ENCODE measurements at places on chromosomes 2 and 18.

- no peak for DNase-seq
Measured at GRCh38 chr18:54075689-54076088, 148.8 kb downstream of the MBD2 start.

DNA sequence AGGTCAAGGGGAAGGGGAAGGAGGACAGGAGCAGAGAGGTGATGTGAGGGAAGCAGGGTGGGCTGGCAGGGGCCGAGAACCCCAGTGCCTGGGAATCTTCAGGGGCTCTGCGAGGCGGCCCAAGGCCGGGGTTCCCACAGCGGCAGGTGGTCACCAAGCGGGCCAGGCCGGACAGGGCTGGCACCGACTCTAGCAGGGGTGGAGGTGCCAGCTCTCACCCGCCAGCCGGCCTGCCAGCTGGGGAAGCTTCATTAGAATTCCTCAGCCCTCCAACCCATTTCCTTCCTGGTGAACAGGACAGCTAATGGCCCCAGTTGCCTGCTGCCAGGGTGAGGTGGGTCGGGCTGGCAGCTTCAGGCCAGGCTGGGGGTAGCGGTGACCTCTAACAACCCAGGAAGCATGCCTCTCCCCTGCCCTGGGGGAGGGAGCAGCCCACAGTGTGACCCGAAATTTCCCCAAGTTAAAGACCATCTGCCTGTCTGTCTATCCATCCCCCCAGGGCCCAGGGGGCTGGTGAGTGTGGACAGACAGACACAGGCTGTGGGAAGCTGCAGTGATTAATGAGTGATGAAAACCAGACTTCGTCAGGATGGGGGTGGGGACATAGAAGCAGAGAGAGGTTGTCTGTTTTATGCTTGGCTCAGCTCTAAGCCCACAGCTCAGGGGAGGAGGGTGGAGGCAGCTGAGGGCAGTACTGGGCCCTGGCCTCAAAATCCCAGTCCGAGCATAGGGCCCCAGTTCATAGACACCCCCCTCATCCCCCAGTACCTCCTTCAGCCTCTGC is 144.1 kb downstream of the ZFP36L2 start:
- DNase-seq, result peak; percentile 62

DNA sequence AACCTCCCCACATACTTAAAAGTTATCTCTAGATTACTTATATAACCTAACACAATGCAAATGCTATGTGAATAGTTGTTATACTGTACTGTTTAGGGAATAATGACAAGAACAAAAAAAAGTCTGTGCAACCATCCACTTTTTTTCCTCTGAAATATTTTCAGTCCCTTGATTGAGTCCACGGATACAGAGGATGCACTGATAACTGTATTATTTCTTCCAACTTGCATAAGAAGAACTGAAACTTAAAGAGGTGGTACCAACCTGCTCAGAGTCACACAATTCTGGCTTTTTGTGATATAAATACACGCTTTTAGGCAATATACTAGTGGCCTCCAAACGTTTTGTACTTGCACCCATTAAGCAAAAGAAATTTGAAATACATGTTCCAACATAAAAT is 1.4 kb downstream of the SMC6 start:
- no peak for DNase-seq

GRCh38 chr2:206432193-206433082 is 10.9 kb upstream of the ADAM23 start:
- no peak for DNase-seq

GRCh38 chr2:45986509-45986908 is 310.7 kb upstream of the EPAS1 start:
- no peak for DNase-seq

All from tibial artery (tissue), 4 donors.